Kidney (tissue), 22 donors: ENCODE measurements at places on chromosomes 2 and 18. TPM values are rescaled to one million over a fixed set of nuclear protein-coding genes. Genes with fewer than 3 reads are reported as not detected.

Gene HOXD10
- total RNA-seq, result 35.4 TPM

DNA sequence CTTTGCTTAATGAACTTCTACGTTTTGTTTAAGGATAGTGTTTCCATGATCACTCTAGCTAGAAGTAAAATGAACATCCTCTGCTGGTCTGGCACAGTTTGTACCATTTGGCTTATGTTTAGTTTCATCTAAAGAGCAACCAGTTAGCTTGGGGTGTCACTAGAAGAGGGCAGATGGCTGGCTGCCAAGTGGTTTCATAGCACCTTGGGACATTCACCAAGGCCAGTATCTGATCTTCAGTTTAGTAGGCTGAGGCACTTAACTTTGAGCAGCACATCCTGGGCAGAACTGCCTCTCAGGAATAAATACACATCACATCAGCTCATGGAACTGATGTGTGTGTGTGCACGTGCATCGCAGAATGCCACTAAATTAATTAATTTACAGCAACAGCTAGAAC, 68.4 kb downstream of the NXPH2 start:
- no peak overlapping the region for H3K27ac ChIP-seq
- H3K36me3 ChIP-seq, result no peaks in the 10 kb centered on the region
- H3K4me3 ChIP-seq, result no peak overlapping the region
- DNase-seq, result no peak
- H3K27me3 ChIP-seq, result no peaks in the 10 kb centered on the region

Gene CIAO1
- 63.0 TPM for total RNA-seq

DNA sequence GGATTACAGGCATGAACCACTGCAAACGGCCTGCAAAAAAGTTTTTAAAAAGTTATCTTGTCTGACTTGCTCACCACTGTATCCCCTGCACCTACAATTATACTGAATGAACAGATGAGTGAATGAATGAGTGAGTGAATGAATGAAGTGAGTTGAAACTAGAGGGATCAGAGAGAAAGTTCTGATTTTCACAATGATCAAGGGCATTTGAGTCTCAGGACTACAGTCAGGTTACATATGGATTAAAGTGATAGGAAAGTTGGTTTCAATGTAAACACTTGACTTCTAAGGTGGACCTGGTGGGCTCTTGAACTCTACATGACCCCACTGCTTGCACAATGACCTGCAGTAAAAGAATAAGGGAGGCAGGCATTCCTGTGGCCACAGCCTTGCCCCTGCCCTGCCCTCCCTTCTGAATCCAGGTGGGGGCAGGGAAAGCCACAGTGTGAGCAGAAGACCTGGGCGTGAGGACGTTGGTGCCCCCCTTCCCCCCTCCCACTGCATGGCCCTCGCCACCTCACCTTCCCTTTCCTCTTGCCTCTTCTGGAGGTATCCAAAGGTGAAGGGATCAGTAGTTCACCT, 10.7 kb downstream of the C2orf80 start:
- no peaks in the 10 kb centered on the region for H3K27me3 ChIP-seq
- H3K27ac ChIP-seq, result no peak overlapping the region
- no peak for DNase-seq
- no peaks in the 10 kb centered on the region for H3K36me3 ChIP-seq
- H3K4me3 ChIP-seq, result no peak overlapping the region
- H3K4me1 ChIP-seq, result no peaks in the 10 kb centered on the region

Gene ANKRD62
- total RNA-seq, result not detected
